NCI-H345 (cell line): ENCODE measurements at places on chromosomes 13 and 19.

- DNase-seq = peak; percentile 71
Observed at GRCh38 chr19:38736036-38736412, 8.2 kb downstream of the CAPN12 start.

GRCh38 chr19:53982001-53982451 is 9.4 kb upstream of the CACNG6 start:
- no peak for DNase-seq

GRCh38 chr19:48844472-48844871 is 8.2 kb upstream of the HSD17B14 start:
- no peak for DNase-seq

DNA sequence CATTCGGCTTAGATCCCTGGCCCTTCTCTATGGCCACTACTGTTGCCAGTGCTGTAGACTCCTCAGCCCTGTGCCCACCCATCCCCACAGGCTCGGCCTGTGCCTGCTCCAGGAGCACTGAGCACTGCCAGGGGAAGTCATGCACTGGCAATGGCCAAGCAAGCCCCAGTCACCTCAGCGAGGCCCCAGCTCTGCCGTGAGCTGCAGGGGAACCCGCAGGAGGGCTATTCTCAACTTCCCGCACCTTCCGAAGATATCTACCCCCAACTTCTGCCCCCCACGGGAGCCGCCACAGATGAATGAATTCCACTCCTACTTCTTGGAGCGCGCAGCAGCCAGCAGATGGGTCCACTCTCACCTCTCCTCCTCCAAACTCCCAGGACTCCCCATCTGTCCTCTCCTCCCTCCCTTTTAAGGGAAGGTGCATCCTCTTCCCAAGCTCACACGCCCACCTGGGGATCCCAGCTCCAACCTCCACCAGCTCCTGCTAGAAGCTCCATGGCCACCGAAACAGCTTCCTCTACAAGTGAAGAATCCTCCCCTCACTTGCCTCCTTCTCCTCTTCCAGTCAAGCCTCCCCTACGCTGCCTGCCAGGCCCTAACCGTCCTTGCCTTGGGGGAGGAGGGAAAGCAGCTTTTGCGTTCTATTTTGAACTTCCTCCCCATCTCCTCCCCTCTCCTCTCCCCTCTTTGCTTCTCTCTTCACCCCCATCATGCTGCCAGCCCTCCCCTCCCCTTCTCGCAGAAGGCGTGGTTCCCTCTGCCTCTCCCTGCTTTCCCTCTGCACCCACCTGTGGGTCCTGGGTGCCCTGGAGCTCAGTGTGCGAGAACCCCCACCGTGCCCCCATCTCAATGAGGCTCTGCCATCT is 52.2 kb downstream of the PEPD start:
- no peak for DNase-seq

- DNase-seq = no peak
Observed at GRCh38 chr13:42040730-42041010, 7.8 kb upstream of the DGKH start.

DNA sequence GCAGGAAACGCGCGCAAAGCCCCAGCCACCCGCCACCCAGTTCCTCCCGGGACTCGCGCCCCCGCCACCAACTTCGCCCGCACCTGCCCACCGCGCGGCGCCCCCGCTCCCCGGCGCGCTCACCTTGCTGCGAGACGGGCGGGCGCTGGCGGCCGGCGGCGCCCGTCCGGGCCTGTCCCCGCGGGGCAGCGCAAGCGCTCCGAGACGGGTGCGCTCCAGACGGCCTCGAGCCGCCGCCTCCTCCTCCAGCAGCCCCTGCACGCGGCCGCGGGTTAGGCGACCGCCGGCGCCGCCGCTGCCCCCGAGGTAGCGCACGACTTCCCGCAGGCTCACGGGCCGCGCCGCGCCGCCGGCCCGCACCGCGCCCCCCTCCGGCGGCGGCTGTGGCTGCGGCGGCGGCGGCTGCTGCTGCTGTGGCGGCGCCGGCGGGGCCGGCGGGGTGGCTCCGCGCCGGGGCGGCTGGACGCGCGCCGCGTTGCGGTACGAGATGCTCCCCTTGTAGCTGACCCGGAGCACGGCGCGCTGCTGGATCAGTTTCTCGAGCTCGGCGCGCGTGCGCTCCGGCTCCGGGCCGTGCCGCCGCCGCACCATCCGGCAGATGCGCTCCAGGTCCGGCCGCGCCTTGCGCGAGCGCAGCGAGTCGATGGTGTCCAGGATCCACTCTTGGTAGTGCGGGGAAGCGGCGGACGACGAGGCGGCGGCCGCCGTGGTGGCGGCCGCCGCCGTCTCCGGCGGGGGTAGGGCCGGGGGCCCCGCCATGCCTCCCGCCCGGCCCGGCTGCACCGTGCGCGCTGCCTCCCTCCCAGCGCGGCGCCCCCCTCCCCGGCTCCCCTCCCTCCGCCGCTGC is 666 bp downstream of the SAMD1 start:
- DNase-seq = peak; percentile 25

GRCh38 chr13:104473936-104474335 is 1407.7 kb upstream of the SLC10A2 start:
- DNase-seq = no peak

DNA sequence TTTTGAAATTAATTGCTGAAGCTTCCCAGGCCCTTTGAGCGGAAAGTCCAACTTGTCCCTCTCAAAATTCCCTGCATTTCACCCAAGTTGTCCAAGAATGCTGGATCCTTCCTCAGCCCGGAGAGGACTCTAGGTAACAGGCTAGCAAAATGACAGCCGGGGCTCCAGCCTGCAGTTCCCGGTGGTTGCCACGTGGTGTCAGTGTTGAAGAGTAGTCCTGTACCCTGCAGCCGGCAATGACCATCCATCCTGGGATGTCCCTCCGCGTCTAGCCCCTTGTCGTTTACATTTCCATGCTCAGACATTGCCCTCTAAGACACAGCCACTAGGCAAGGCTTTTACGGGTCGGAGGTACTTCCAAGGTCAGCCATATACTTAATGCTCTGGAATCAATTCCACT is 31.4 kb upstream of the MTIF3 start:
- DNase-seq = peak; percentile 37

DNA sequence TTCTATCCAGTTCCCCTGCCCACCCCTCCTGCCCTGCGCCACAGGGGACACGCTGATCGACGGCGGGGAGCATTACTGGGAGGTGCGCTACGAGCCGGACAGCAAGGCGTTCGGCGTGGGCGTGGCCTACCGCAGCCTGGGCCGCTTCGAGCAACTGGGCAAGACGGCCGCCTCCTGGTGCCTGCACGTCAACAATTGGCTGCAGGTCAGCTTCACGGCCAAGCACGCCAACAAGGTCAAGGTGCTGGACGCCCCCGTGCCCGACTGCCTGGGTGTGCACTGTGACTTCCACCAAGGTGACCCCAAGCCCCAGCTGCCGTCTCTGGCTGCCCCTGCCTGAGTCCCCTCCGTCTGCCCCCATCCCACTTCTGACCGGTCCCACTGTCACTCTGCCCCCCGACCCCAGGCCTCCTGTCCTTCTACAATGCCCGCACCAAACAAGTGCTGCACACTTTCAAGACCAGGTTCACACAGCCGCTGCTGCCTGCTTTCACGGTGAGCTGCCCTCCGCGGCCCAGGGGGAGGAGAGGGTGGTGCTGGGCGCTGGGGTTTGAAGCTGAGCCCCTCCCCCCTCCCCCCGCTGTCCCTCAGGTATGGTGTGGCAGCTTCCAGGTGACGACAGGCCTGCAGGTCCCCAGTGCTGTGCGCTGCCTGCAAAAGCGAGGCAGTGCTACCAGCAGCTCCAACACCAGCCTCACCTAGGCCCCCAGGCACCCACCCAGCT is 15.5 kb downstream of the STAP2 start:
- no peak for DNase-seq

GRCh38 chr19:4367781-4368127 is 24.4 kb downstream of the MPND start:
- DNase-seq = no peak

DNA sequence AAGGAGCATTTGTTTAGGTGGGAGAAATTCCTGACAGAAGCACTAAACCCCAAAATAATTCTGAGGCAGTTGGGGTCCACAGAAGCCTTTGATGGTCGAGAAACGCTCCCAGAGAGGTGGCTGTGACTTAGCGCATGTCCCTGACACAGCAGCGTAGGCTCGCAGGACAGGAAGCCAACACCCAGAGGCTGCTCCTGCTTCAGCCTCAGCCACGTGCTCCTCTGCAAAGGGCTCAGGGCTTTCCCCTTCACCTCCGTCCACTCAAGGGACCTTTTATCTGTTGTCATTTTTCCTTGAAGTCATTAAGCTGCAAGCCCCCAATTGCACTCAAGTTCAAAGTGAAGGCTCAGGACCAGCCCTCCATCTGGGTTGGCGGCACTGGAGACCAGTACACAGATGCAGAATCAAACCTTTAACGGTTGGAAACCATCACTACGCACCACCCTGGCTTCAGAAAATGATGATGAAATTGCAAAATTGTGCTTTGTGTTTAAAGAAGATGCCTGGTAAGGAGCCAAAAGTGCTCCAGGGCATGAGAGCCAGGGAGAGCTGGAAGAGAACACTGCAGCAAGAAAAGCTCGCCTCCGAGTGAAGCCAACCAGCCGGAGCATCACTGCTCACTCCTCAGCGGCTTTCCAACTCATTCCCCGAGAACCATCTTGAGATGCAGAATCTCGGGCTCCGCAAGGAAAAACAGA is 219.6 kb downstream of the RAP2A start:
- no peak for DNase-seq

- no peak for DNase-seq
Observed at GRCh38 chr13:82364525-82364924, 1517.7 kb downstream of the SLITRK1 start.

GRCh38 chr13:62625214-62625881 is 1209.7 kb upstream of the PCDH20 start:
- DNase-seq = no peak

GRCh38 chr13:71722206-71722605 is 144.8 kb downstream of the DACH1 start:
- no peak for DNase-seq

DNA sequence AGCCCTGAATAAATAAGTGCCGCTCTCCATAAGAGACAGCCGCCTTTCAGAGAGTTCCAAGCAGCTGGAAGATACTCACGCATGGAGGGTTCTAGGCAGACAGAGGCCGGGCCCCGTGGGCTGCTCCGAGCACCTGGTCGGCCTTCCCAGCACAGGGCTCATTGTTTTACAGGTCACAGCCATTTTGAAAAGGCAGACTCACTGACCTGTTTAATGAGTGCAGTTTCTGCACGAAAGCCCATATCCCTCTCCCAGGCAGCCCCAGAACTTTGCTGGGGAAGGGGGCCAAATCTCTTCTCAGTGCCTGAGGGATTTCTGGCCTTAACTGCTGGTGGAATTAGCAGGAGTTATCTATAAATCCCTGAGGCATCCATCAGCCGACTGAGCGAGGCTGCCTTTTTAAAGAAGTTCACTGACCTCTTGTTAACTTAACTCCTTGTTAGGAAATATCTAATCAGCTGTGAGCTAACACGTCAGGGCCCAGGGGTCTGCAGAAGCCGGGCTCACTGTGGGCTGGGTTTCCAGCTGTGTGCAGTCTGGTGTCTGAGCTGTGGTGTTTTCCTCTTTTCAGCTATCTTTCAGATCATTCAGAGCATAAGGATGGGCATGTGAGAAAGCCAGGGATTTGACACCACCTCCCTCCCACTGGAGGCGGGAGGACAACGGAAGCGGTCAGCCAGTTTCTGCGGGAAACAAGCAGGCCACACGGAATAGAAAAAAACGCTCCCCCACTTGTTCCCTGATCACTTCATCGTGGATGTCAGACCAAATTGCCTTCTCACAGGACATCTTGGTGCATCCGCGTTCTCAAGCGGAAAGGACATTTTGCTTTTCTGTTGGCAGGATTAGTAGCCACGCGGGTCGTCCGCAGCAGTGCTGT is 23.3 kb downstream of the SERP2 start:
- DNase-seq = no peak

DNA sequence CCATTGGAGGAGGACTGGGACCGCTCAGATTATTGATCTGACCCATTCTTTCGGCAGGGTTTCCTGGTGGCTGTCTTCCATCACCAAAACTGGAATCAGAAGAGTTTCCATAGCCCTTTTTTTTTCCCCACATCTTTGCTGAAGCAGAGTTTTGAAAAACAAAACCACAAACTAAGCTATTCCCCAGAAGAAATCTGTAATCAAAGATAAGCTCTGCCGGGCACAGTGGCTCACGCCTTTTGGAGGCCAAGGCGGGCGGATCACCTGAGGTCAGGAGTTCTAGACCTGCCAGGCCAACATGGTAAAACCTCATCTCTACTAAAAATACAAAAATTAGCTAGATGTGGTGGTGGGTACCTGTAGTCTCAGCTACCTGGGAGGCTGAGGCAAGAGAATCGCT is 4.2 kb upstream of the ICAM1 start:
- DNase-seq = no peak

- DNase-seq = no peak
Observed at GRCh38 chr13:97239306-97239705, 17.2 kb downstream of the MBNL2 start.

- no peak for DNase-seq
Observed at GRCh38 chr13:42745655-42746054, 35.7 kb upstream of the FAM216B start.

- no peak for DNase-seq
Observed at GRCh38 chr13:44876782-44877324, 112.4 kb downstream of the NUFIP1 start.

GRCh38 chr19:6011794-6012193 is 33.9 kb upstream of the RANBP3 start:
- DNase-seq = no peak

DNA sequence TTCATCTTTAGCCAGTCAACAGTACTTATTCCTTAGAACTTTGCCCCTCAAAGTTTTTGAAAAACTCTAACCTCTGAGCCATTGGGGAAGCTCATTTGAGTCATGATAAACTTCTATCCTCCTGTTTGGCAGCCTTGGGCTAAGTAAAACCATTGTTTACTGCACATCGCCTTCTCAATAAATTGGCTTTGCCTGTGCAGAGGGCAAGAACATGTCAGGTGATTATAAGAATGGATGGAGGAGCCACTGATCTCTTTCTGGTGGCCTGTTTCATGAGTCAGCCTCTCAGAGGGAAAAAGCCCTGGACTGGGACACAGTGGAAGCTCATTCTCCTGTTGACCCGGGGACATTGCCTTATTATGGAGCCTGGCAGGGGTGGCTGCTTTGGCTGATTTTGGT is 19.4 kb upstream of the PSG4 start:
- no peak for DNase-seq

DNA sequence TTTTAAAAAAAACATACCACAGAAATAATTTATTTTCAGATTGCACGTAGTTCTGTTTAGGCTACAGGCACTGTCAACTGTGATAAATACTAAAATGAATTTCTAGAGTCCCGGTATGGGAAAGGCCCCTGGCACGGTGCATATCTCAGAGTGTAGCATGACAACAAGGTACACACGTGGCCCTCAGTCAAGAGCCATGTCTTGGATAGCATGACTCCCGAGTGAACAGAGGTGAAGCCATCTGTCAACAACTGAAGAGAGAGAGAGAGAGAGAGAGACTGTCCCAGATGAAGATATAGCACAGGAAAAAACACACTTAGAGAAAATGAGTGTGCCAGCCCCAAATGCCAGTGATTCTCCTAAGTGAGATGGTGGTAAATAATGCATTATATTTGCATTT is 297.5 kb downstream of the MYO16 start:
- DNase-seq = no peak

- no peak for DNase-seq
Observed at GRCh38 chr13:99417201-99418102, 83.8 kb upstream of the TM9SF2 start.

- no peak for DNase-seq
Observed at GRCh38 chr13:44617648-44618047, 41.5 kb upstream of the TSC22D1 start.
